GOT3 (cell line): ENCODE measurements at places on chromosomes 3 and 15.

- no peak for DNase-seq
Measured at GRCh38 chr3:106333911-106334618, 465.3 kb upstream of the CBLB start.

DNA sequence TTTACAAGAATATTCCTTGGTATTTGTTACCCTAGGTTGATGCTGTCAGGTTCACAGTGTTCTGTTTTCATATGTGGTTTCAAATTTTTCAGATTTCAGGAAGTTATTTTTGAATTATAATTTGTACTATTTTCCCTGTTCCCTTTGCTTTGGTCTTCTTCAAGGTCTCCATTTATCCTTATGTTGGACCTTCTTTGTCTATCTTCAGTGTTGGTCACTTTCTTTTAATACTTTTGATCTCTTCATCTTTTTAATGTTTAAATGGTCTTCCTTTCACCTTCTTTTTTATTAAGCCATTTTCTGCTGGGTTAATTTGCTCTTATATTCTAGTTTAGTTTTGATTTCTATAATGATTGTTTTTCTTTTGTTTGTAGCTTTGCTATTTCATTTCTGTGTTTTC, 61.3 kb downstream of the KLHL25 start:
- no peak for DNase-seq

DNA sequence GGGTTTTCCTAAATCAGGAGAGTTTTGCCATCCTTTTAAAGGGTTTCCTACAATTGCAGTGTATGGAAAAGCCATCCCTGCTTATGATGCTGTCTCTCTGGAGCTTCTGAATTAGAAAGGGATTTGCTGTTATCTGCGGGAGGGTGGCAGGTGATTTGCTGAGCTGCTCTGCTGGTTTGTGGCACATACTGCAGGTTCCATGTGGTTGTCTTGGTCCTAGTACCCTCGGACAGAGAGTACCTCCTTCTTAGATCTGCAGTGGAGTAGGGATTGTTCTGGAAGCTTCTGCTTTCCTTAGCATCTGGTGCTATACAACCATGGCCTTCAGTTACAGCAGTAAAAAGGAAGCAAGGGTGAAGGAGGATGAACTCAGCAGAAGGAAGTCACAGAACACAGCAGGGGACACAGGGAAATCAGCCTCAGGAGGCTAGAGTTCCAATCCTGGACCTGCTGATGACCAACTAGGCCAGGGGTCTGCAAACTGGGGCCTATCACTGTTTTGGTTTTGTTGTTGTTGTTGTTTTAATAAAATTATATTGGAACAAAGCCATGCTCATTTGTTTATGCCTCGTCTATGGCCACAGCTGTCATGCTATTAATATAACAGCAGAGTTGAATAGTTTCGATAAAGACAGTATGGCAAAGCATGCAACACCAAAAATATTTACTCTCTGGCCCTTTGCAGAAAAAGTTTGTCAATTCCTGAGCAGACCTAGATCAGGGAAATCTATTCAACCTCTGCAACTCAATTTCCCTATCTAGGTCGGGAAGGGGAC, 39.5 kb downstream of the STARD5 start:
- DNase-seq, result no peak

DNA sequence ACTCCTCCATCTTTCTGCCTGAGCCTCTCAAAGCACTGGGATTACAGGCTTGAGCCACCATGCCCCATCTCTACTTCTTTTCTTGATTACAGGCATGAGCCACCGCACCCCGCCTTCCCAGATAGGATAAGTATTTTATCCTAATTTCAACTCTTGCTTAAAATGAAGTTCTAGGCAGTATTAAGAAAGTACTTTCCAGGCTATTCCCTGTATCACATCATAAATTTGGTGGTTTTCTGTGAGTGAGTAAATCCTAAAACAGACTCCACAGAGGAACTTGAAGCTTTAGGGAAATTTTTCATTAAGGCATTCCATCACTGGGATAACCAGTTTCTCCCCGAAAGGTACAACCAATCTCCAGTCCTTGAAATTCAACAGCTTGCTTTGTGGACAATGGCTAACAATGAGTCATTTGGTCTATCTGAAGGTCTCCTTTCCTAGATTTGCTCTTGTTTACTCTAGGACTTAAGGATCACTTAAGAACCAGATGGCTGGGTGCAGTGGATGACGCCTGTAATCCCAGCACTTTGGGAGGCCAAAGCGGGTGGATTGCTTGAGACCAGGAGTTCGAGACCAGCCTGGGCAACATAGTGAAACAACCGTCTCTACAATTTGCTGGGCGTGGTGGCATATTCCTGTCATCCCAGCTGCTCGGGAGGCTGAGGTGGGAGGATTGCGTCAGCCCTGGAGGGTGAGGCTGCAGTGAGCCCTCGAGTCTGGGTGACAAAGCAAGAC, 49.7 kb upstream of the SKIL start:
- DNase-seq, result no peak

DNA sequence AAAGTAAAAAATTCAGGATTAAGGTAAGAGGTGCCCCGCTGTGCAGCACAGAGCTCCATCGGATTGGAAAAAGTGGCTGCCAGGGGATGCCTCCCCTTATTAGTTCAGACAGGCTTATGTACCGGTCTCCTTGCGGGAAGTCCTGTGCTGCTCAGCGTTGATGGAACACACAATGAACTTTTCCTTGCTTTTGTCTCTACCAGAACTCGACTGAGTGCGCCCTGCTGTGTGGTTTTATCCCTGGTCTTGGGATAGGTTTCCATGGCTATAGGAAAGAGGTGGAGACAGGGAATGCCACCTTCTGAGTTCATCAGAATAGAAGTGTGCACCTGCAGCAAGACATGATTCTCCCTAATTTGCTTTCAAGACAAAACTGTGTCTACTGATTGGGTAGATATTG, 745.9 kb upstream of the CFAP20DC start:
- no peak for DNase-seq

- DNase-seq, result no peak
Measured at GRCh38 chr15:96553006-96553405, 222.5 kb downstream of the NR2F2 start.

DNA sequence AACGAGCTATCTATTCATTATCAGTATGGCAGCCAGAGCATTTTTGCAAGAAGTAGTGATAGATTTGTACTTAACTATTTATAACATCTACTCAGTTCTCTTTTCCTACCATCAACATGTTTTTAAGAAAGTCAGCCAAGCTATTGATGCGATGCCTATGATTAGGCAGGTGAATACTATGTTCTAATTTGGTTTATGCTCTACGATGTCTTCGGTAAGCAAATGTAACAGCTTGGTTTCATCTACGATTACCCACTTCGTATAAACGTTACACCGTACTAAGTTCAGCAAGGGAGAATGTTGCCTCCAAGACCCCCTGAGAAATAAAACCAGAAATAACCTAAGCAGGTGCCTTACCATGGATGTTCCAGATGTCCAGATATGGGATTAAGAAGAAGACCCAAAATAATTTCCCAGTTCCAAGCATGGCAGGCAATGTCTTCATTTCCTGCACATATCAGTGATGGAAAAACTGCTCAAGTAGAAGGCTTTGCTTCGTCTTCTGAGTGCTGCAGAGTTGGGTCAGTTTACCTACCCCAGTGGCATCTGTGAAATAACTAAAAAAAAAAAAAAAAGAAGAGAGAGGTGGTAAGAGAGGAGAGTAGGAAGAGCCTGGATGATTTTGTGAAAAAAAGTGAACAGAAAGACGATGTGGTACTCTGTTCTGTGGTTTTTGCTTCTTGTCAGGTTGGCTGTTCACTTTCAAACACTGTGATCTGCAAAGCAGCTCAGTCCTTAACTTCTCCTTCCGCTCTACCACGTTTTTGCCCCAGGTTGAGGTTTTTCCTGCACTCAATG, at the start of gene BTLA:
BTLA (minus strand) TSS at position 559 of the 798 bp plus-strand sequence; CDS start at position 445, 114 bp downstream.
- DNase-seq, result no peak

DNA sequence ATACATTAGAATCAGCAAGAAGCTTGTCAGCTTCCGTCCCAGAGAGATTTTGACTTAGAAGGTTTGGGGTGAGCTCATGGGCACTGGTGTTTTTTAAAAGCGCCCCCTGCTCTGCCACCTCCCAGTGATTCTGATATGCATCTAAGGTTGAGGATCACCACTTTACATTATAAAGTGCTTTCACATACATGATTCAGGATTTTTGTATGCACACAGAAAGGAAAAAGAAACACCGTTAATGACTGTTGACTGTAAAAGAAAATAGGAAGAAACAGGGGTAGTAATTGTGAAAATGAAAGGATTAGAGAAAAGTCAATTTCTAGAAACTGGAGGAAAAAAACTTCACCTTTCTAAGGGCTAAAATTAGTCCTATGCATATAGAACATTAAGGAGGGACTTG, 104.9 kb upstream of the ZBED2 start:
- no peak for DNase-seq

- DNase-seq, result no peak
Measured at GRCh38 chr3:12884186-12884680, 42.9 kb upstream of the RPL32 start.

- DNase-seq, result no peak
Measured at GRCh38 chr3:159356606-159357005, 554.8 kb downstream of the MFSD1 start.

DNA sequence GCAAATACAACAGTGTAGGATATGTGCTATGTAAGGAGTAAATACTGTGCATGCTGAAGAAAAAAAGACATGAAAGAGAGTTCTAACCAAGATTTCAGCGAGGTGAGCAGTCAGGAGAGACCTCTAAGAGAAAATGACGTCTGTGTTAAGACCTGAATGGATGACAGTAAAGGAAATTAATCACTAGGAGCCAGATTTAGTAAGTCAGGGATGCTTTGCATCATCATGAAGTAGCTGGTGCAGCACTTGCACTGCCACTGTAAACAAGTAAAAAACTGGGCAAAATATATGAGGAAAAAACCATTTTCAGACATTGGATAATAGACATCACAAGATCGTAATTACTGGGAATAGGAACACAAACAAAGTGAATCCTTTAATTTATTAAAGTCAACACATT, 32.6 kb downstream of the RTP4 start:
- DNase-seq, result no peak

GRCh38 chr3:42216931-42217333, 49.1 kb downstream of the CCK start:
- DNase-seq, result no peak

DNA sequence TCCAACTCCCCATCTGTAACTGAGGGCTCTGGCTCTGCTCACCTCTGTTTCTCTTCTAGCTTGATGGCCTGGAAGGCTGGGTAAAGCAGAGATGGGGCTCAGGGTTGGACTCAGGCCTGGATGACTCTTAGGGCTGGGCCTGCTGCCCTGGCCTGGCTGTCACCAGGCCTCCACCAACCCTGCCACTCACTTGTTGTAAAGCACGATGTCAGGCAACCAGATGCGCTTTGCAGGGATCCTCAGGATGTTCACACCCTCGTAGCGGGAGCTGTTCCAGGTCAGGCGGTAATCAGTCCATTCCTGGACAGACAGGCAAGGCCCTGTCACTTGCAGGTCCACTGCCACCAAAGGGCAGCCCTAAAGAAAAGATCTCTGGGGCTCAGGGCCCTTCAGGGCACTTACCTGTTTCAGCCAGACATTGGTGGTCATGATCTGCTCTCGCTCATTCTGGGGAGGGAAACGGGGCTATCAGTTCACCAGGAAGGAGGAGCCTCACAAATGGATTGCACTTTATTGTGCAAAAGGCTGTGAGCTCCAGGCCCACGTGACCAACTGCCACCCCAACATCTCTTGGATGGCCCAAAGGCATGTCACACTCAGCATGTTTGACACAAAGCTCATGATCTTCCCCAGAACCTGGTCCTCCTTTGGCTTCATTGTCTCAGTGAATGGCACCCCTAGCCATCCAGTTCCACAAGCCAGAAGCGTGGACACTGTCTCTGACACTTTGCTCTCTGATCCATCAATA, 9.9 kb downstream of the CHRNB4 start:
- no peak for DNase-seq

- no peak for DNase-seq
Measured at GRCh38 chr3:112681822-112682325, 40.9 kb upstream of the CCDC80 start.

- DNase-seq, result no peak
Measured at GRCh38 chr3:194718079-194718478, 32.4 kb downstream of the FAM43A start.

DNA sequence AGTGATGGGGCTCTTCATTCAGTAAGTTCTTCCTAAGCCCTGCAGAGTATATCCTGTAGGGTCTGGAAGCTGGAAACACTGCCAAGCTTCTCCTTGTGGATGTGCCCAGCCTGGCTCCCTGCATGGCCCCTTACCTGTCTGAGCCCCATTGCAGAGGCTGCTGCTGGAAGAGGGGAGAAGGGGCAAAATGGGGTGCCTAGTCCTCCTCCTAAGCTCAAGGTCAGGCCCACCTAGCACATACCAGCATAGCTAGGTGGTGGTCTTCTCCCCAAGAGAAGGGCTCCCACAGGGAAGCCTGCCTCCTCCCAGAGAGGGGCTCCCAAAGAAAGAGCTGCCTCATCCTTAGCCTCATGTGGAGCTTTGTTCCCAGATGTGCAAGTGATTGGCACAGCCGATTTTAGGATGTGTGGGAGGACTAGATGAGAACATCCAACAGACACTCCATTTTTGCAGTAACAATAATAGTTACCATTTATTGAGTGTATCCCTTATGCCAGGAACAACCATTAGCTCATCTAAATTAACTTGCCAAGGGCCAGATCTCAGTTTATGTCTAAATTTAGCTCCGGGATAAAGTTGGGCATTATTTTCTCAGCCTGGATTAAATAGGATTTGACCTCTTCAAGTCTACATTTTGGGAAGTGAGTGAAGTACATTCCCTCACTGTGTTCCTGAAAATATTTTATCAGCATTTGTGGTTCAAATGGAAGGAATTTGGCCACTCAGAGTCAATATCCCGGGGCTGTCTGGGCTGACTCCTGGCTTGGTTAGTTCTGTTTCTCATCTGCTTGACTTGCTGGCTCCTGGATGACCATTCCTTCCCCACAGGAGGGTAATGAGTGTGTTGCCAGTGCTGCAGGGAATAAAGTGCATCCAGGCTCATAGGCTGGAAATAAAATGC, 291.1 kb upstream of the ROPN1 start:
- no peak for DNase-seq

- DNase-seq, result no peak
Measured at GRCh38 chr3:177338697-177339219, 141.5 kb upstream of the TBL1XR1 start.

DNA sequence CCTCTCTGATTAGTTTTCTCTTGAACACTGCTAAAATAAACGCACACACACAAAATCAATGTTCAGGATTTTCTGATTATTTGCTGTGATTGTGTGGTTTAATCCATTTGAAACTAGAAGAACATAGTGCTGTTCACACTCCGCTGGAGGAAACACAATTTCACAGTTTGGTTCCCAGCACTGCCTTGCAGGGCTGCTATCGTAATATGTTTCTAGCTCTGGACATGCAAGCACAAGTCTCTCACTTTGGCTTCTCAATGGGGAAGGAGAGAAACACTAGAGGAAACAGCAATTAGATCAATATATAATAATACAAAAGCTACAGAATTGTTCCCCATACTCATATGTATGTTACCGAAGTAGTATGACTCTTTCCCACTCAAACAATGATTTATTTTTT, 299.5 kb downstream of the NSUN3 start:
- DNase-seq, result no peak

- no peak for DNase-seq
Measured at GRCh38 chr3:49415931-49416601, 3.8 kb downstream of the TCTA start.

GRCh38 chr15:87619161-87619960, 637.2 kb downstream of the NTRK3 start:
- no peak for DNase-seq

- peak; percentile 24 for DNase-seq
Measured at GRCh38 chr3:42061713-42062380, 29.3 kb upstream of the TRAK1 start.

GRCh38 chr15:40010686-40011085, 28.3 kb downstream of the SRP14 start:
- peak; percentile 13 for DNase-seq
